IMR-90 (cell line): ENCODE measurements at places on chromosomes 3 and 15.

- no peak for DNase-seq
Measured at GRCh38 chr3:110575702-110576101, 495.9 kb upstream of the NECTIN3 start.

- DNase-seq: no peak
Measured at GRCh38 chr3:123787133-123787532, 97.0 kb downstream of the MYLK start.

- no peak for DNase-seq
Measured at GRCh38 chr3:187621881-187622280, 48.3 kb downstream of the SST start.

- DNase-seq: peak; percentile 91
Measured at GRCh38 chr3:174951034-174951433, 91.9 kb downstream of the NAALADL2 start.

DNA sequence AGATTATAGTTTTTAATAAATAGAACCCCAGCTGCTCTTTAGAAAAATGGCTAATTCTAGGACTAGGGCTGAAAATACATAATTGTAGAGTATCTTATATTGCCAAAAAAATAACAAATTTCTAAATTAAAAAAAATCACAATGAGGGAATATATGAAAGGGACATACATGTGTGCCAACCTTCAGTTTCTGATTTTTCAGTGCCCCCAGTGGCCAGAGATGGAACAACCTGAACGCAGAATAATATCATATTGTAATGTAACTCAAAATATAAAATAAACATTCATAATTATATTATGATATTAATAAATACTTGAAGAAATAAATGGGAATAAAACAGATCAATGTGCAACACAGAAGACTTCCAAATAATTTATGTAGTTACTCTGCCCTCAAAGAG is 460.5 kb downstream of the ZNF385D start:
- DNase-seq: no peak

- DNase-seq: peak; percentile 24
Measured at GRCh38 chr3:61997101-61997500, 376.2 kb downstream of the FEZF2 start.

DNA sequence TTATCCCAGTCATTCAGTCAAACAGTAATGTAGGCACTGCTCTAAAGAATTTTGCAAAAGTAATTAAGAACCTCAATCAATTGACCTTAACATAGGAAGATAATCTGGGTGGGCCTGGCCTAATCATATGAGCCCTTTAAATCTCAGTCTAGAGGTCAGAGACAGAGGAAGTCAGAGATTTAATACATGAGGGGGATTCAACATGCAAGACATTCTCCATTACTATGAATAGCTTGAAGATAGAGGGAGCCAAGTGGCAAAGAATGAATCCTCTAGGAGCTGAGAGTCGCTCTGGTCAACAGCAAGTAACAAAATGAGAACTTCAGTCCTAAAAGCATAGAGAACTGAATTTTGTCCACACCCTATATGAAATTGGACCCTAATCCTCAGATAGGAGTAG is 39.0 kb upstream of the MBNL1 start:
- DNase-seq: no peak

DNA sequence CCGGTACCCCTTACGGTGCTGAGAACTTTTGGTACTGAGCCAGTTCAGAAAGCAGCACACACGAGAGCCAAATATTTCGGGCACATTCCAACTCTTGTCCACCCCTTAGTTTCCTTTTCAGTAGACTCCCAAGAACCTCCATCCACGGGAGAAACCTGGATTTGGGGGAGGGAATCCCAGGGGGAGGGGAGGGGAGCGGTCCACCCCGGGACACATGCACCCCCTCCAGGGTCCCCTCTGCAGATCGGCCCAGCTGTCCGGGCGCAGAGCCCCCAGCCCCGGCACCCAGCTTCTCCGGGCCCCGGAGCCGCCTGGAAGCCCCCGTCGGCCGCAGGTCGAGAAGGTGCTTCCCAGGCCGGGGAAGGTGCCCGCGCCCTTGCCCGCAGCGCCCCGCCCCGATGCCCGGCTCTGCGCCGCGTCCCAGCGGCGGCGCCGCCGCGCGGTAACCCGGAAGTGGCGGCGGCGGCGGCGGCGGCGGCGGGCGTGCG is 455 bp upstream of the ABHD17C start:
- peak; percentile 33 for DNase-seq

DNA sequence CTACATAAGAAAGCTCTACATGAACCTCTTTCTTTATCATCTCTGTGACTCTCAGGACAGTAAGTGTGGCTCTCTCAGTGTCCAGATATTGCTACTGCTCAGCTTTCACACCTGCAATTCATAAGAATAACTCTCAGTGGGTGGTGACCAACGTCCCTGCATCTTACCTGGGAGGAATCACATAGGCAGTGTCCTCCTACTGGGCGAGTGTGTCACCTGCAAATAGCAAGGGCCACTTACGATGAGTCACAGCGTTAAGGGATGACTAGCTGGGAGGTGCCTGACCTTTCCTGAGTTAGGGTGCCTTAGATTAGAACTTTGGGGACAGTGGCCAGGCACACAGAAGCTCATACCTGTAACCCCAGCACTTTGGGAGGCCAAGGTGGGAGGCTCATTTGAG is 90.8 kb upstream of the C3orf80 start:
- no peak for DNase-seq

DNA sequence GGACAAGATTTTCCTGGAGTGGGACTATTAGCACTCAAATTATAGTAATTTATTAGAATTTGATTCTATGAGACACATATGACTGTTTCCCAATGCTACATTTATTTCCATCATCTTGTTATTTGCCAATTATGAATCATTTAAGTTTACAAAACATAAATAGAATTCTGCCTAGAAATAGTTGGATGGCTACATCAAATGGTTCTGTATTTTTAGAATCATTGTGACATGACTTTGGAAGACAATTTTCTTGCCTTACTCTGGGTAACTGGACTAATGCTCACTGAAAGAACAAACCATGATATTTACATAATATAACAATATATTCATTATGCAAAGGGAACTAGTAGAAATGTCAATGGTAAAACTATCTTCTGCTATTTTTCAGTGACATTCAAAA is 173.5 kb downstream of the ZIC1 start:
- no peak for DNase-seq

DNA sequence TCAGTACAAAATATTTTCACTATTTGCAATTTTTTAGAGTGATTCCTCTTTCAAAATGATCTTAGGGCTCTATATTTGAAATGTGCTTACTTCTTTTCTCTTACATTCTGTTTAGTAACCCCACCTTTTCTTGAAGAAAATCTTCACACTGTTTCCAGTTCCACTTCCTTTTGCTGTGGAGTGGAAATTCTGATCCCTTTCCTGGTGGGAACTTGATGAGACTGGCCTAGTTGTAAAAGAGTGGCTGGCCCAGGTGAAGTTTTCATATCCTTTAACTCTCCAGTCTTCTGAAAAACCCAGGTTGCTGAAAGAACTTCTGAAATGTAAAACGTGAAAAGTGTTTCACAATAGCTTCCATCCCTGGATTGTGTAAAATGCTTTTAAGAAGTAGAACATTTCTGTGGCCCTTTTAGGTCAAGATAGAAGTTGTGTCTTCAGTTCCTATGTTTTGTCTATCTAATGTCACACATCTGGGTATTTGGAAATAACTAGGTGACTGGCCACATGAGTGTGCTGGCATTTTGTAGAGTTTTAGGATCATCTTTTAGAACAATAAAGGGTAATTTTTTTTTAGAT is 84.8 kb upstream of the LRIG1 start:
- DNase-seq: no peak

GRCh38 chr3:114586119-114586518 is 292.3 kb downstream of the TIGIT start:
- DNase-seq: no peak

- DNase-seq: no peak
Measured at GRCh38 chr3:51722362-51722761, 15.5 kb downstream of the GRM2 start.

DNA sequence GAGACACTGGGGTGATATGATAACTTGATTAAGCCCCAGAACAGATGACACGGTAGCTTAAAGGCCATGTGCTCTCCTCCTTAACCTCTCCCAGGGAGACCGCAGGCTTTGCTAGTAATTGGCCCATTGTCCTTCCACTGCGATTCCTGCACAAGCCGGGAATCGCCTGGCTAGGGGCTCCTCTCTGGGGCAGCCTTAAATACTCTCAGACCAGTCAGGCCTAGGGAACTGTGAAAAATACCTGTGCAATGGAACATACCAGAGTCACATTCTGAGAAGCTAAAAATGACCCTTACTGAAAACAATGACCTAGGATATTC is 56.3 kb downstream of the CPN2 start:
- DNase-seq: no peak

DNA sequence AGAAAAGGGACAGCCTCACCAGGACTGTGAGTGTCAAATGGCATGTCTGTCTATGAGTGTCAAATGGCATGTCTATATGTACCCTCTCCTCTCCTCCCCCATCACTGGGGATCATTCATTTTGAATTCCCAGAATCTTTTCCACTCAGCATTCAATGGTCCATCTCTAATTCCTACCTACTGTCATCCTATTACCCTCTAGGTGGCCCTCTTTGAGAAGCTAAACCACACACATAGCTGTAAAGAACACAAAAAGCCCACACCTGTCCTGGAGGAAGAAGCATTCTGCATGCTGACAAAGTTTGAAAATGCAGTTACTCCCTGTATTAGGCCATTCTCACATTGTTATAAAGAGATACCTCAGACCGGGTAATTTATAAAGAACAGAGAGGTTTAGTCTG is 46.2 kb upstream of the PYDC2 start:
- no peak for DNase-seq

DNA sequence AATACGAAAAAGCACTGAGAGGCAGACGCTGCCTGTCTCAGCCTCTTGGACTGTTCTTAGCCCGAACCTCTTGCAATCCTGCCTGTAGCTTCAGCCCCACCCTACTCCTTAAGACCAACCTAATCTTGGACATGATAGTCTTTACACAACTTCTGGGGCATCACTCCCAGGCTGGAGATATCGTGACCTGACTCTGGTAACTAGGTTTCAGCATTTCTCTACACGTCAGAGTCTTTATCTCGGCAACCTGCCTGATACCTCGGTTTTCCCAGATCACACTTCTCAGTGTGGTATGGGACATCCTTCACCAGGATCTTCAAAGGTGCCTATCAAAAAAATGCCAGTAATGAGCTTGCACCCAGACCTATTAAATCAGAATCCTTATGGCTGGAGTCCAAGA is 590.2 kb upstream of the KCNMB2 start:
- no peak for DNase-seq

DNA sequence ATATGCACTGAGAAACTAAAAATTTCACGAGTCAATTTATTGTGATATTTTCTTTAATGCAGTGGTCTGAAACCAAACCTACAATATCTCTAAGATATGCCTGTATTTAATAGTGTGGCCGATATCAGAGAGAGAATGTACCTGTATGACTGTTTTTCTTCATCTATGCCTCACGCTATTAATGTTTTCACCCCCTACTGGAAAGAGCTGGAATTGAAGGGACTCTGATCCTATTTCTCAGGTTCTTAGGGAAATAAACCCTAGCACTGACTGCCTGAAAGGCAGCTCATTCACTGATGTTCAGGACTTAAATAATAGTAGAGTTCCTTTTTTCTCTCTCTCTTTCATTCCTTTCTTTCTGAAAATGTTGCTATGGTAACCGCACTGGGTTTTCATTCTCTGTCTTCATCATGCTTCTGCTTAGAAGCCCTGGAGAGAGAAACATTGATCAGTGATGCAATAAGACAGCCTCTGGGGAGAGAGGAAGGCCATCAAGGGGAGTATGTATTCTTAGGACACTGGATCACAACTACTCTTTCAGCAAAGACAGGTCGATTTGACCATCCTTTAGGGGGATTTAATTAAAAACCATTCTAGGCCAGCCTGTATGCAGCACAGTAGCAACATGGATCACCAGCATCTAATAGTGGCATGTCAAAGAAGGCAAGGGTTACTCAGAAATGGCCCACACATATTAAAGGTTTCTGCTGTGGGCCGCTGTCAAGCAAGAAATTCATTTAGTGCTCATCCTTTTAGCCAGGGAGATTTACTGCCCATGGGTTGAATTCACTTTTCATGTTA is 1135.7 kb downstream of the IGSF11 start:
- DNase-seq: no peak

GRCh38 chr3:11085093-11085840 is 69.0 kb upstream of the HRH1 start:
- peak; percentile 51 for DNase-seq
